ENCODE measurements at places on chromosomes 7 and 10. TPM values are rescaled to one million over a fixed set of nuclear protein-coding genes. Genes with fewer than 3 reads are reported as not detected.

The COBL gene
- 0.78 TPM for total RNA-seq

The ATOH7 gene
- total RNA-seq: 0.07 TPM

The TFPI2 gene
- 21.8 TPM for total RNA-seq

The CCNY gene
- 34.4 TPM for total RNA-seq

The OR9A2 gene
- not detected for total RNA-seq

The C10orf67 gene
- 0.11 TPM for total RNA-seq

The SLC13A1 gene
- total RNA-seq: not detected

The MALRD1 gene
- 0.11 TPM for total RNA-seq

The AGBL3 gene
- 1.3 TPM for total RNA-seq

The PRF1 gene
- total RNA-seq: not detected

The TSPAN15 gene
- total RNA-seq: 7.3 TPM

The CH25H gene
- not detected for total RNA-seq

The HPSE2 gene
- total RNA-seq: not detected
